ENCODE measurements at places on chromosomes 6 and 20.
A peak's percentile ranks its signal among the peaks of the same experiment; 100 is the strongest.

GRCh38 chr6:44156494-44157151, 2.0 kb upstream of the CAPN11 start:
- DNase-seq = no peak

DNA sequence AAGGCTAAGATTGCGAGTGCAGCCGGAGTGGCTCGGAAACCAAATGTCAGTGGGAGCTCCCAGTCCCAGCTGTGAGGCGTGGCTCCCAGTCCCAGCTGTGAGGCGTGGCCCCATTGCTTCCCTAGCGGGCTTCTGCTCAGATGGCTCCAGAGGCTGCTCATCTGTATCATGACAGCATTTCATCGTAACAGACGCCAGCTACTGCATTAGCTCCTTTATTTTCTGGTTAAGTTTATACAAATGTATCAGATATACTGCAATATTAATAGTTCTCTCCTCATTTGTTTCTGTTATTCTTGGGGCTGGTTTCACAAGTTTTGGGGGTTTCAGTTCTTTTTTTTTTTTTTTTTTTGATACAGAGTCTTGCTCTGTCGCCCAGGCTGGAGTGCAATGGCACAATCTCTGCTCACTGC, 34.7 kb upstream of the TBXT start:
- DNase-seq = no peak

- no peak for DNase-seq
Measured at GRCh38 chr6:143598466-143599080, 79.2 kb upstream of the PHACTR2 start.

DNA sequence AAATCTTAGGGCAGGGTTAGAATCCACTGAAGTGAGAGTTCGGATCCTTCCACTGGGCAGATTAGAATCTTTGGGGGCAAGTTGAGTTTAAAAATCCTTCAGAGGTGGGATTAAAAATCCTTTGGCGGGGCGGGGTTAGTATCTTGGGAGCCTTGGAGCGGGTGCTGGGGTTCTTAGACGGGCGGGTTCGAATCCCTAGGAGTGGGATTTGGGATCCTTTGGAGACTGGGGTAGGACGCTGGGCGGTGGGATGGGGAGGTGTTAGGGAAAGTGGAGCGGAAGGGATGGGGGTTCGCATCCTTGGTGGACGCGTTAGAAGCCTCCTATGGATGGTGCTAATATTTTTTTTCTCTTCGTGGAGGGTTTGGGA, 337 bp upstream of the HCK start:
- DNase-seq = no peak

- no peak for DNase-seq
Measured at GRCh38 chr6:14309951-14310445, 192.4 kb downstream of the CD83 start.

- no peak for DNase-seq
Measured at GRCh38 chr6:137973201-137973600, 106.1 kb downstream of the TNFAIP3 start.

DNA sequence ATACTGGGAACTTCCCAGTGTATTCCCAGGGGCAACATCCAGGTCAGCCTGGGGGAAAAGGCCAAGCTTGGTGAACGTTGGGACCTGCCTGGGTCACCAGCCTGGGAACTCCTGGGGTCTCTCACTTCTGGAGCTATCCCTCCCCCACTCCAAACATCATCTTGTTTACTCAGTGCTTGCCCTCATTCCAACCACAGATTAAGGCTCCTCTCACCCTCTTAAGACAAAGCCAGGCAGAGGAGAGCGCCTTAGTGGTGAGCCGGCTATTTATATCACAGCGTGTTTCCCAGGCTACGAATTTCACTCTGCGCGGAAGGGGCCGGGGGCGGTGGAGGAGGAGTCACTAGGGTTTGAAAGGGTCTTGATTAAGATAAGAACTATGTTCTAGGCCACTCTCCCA, 12.1 kb downstream of the PRPH2 start:
- no peak for DNase-seq

GRCh38 chr20:32473231-32474008, 111.7 kb downstream of the NOL4L start:
- no peak for DNase-seq

DNA sequence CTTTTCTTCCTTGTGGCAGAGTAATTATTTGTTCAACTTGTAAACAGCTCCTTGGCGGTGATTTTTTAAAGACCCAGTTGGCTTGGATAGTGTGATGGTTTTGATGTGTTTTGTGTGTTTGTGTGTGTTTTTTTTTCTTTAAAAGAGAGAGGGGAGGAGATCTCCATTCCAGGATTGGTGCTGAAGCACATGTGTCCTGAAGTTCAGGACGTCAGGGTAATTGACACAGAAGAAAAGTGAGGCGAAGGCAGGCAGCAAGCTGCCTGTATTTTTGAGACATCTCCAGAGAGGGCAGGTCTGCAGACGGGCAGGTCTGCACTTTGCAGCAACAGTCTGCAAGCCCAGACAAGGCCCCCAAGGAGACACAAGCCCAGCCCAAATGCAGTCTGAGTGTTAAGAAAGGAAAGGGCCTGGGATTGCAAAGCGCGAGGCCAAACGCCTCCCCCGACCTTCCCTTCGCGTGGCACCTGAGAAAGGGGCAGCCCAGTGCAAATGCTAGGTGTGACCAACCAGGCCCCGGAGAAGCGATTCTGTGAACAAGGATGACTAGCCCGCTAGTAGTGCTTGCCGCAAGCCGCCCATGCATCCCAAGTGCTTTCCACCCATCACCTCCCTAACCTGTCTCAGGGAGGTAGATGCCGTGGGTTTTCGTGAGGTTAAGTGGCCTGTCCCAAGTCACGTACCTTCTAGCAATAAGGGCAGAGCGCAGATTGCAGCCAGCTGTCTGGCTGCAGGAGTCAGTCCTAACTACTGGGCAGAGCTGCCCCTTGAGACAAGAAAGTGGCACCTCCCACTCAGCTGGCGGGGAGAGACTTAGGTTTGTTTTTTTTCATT, 230.5 kb downstream of the ZMYND8 start:
- no peak for DNase-seq

- peak; percentile 2 for DNase-seq
Measured at GRCh38 chr6:129621252-129621651, 88.7 kb downstream of the ARHGAP18 start.

- no peak for DNase-seq
Measured at GRCh38 chr20:41508335-41508734, 109.8 kb downstream of the CHD6 start.

DNA sequence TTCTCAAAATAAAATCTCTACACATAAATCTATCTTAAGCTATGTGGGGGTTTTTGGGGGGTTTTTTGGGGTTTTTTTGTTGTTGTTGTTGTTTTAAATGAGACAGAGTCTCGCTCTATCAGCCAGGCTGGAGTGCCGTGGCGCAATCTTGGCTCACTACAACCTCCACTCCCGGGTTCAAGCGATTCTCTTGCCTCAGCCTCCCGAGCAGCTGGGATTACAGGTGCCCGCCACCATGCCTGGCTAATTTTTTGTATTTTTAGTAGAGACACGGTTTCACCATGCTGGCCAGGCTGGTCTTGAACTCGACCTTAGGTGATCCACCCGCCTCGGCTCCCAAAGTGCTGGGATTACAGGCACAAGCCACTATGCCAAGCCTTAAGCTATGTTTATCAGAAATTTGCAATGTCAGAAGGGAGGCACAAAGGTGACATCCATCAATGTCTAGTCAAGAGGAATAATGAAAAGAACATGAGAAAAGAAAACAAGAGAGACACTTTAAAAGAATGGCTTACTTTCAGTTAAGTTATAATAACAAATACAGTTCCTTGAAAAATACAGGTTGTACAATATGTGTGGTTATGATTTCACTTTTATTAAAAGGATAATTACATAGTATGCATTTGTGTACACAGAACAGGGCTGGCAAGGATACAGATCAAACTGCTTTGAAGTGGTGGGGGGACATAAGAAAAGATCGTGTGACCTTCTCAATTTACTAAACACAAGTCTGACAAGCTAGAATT, 28.6 kb downstream of the SLC23A2 start:
- DNase-seq = no peak

DNA sequence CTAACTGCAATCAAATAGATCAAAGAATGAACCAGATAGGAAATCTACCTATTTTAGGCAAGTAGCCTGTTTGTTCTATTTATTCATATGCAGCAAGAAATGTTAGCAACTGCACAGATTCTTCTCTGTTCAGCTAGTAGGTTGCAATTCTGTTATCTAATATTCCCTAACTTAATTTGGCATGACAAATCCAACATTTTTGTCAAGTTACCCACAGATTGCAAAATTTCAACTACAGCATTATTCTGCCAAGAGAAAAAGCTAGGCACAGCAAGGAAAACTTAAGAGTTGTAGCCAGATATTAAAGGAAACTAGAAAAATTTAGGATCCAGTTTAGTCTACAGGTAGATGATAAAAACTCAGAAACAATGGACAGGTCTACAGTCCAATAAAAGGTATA, 104.4 kb upstream of the SYNCRIP start:
- no peak for DNase-seq

DNA sequence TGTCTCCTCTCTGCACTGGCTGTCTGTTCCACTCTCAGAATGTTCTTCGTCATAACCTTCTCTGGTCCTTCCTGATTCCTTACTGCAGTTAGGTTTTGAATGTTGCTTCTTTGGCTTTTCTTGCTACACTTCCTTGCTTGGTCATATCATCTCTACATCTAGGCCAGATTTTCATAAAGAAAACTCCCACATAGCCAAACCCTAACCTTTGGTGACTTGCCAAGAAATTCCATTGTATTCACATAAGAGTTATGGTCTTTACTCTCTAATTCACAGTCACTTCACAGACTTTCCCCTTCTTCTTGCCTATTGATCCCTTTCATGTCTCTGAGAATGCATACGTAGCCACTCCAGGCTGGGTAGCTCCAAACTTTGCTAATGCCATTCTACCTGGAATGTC, 41.9 kb upstream of the SIM1 start:
- DNase-seq = no peak

DNA sequence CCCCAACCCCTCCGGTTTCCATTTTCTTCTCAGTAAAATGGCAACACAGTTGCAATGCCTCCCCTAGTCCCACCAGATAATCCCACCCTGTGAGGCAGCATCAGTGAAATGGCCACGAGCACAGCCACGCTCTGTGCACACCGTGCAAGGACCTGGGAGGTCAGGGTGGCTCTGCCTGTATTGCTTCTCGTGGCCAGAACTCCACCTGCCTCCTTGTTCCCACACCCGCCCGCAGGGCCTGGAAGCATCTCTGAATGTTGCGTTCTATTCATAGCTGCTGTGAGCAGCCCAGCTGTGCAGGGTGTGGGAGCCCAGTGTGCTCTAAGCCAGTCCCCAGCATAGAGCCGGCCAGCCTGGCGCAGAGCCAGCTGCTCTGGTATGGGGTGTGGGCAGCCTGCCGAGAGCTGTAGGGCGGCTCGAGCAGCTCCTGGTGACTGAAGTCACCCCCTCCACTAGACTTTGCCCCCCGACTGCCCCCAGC, 161.1 kb downstream of the DLL1 start:
- no peak for DNase-seq

- DNase-seq = no peak
Measured at GRCh38 chr20:19827818-19828217, 69.8 kb downstream of the RIN2 start.

DNA sequence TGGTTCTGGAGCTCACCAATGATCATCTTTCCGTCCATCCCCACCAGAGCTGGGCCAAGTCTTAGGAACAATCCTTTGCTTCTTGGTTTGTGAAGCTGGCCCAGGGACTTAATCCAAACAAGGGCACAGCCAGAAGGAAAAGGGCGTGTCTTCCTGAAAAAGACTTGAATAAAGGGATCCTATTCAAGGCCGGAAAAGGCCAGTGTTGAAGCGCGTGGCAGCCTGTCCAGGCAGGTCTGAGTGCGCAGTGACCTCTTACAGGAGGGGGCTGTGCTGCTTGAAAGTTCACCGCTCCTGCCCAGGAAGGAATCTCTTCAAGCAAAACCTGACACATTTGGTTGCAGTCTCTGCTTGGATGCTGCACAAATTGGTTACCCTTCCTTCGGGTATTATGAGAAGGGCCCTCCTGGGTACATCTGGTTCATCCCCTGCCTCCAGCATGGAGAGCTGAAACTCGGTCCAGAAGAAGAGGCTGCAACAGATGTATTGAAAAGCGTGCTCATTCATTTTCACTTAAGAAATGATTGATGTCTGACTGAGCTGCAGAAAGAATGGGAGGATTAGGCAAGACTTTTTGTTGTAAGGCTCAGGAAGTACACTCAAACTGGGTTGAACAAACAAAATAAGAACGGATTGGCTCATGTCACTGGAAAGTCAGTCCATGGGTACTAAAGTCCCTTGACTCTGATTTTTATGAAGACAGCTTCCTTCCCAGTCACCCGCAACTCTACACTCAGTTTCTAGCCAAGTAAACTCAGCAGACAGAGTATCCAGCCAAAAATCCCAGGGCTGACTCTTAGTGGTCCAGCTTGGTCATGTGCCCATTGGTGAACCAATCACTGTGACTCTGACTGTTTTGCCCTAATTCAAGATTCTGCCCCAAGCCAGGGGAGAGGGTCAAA, 136.3 kb downstream of the TFAP2C start:
- DNase-seq = no peak

DNA sequence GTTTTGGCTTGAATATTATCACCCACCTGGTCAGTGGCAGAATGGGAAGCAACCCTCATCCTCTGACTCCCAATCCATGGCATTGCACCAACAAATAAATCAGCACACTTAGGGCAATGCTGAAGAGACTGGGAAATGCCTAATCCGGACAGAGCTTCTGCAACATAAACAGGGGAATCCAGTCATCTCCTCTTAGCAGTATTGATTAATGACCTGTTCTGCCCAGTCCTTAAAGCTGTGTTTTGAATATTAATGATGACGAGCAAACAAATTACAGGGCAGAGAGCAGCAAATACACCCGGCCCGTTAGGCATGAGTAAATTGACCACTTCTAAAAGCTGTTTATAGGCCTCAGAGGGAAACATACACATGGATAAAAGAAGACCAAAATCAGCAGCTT, 77.0 kb upstream of the B3GAT2 start:
- no peak for DNase-seq
